Stimulated activated CD8-positive, alpha-beta memory T cell treated with anti-CD3 and anti-CD28 coated beads, Interleukin-2, amount 100 ng/mL, for 48 hours (primary cell): ENCODE measurements at places on chromosomes 7 and 10.

- no peak for DNase-seq
Measured at GRCh38 chr7:27168265-27168947, 3.1 kb upstream of the HOXA9 start.

GRCh38 chr7:39504963-39505362, 61.2 kb upstream of the YAE1 start:
- no peak for DNase-seq

DNA sequence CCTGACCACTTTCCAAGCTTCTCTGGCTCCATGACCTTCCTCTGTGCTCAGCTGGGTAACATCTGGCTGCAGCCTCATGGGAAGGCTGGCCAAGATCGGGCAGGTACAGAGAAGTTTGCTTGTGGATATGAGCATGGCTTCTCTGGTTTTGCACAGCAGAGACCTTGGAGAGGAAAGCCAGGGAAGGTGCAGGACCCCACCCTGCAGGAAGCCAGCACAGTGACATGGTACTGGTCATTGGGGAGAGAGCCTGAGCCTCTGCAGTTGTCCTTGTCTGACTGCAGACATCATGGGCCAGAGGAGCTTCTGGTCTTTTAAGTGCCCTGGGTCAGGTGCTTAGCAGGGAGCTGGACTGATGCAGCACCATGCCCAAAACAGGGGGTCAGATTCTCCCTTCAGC, 70.6 kb upstream of the LEP start:
- no peak for DNase-seq

DNA sequence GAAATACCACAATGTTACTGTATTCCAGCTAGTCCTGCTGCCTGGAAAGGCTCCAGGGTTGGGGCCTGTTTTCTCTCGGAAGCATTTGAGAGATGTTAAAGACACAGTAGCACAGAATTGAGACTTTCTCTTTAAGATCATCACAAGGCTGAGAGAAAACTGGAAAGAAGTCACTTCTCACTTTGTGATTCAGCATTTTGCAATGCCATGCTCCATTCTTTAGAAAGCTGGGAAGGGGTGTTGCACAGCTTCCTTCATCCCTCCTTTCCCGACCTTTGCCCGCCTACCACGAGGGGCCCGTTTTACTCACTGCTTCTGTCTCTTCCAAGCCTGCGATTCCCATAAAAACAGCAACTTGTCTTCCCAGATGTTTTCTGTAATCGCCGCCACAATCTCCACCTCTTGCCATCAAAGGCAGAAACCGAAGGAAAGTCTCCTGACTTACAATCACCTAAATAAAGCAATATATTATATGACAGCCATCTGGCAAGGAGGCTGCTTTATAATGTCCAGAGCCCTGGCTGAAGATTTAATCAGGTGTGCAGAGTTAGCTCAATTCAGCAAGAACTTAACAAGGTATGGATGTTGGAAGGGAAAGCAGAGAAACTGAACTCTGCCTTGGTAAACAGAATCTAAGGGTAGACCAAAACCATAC, 18.9 kb downstream of the NOD1 start:
- no peak for DNase-seq

- DNase-seq = no peak
Measured at GRCh38 chr7:28477041-28477442, 64.7 kb downstream of the CREB5 start.

DNA sequence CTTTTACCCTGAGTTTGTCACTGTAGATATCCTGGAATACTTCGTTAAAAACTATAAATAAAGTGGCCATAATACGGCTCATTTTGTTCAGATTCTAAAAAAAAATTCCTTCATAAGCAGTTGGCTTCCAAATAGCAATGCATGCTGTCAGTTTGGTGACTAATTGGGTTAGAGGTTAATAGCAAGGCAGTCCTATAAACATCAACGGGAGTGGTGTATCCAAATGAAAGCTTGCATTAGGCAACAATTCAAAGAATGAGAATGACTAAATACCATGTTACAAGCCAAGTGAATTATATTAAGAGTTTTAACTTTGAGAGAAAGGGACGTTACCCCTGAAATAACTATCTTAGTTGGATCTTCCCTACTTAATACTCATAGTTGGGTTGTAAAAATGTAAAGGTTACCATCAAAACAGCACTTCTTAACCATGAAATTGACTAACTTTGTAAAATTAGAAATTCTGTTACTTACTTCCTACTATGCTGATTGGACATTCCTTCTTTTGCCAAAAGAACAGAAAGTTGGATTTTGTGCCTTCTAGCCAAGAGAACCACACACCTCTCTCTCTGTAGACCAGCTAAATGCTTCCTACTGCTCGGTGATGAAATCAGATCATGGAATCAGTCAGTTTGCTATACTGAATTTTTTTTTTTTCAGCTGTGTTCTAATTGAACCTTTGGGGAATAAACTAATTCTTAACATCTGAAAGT, 98.0 kb downstream of the KAT6B start:
- no peak for DNase-seq
